ENCODE measurements at places on chromosomes 7 and 10.

DNA sequence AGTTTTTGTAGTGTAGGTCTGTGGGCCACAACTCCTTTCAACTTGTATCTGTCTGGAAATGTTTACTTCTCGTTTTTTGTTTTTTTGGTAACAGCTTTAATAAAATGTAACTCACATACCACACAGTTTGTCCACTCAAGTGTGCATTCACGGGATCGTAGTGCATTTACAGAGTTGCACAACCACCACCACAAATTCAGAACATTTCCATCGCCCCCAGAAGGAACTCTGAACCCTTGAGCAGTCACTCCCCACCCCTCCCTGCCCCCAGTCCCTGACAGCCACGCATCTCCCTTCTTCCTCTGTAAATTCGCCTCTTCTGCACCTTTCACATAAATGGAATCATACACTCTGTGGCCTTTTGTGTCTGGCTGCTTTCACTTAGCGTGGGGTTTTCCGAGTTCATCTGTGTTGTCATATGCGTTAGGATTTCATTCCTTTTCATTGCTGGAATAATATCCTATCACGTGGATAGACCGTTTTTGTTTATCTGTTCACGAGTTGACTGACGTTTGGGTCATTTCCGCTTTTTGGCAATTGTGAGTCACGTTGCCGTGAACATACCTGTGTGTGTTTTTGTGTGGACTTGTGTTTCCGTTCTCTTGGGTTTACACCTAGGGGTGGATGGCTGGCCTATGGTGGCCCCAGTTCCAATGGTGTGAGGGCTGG, 10.3 kb downstream of the JAKMIP3 start:
- no peak for DNase-seq

- DNase-seq, result no peak
Observed at GRCh38 chr10:70695241-70696030, 23.1 kb downstream of the ADAMTS14 start.

DNA sequence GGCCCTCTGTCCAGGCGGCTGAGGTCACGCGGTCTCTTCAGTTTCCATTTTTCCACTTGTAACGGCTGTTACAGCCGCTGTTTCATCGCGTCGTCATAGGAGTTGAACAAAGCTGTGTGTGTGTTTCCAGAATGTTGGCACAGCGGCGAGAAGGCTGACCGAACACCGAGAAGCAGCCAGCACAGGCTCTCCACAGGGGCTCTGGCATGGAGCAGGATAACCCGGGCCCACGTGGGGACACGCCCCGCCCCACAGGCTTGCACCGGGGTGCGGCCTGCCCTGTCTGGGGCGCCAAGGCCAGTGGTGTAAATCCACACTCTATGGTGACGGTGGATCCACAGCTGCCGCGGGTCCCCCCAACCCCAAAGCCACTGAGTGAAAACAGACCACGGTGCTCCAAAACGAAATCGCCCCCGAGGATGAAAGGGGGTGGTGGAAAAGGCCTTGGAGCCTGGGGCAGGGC, 448.2 kb downstream of the DNAJB6 start:
- no peak for DNase-seq

GRCh38 chr10:91756286-91756685, 41.9 kb upstream of the TNKS2 start:
- no peak for DNase-seq

DNA sequence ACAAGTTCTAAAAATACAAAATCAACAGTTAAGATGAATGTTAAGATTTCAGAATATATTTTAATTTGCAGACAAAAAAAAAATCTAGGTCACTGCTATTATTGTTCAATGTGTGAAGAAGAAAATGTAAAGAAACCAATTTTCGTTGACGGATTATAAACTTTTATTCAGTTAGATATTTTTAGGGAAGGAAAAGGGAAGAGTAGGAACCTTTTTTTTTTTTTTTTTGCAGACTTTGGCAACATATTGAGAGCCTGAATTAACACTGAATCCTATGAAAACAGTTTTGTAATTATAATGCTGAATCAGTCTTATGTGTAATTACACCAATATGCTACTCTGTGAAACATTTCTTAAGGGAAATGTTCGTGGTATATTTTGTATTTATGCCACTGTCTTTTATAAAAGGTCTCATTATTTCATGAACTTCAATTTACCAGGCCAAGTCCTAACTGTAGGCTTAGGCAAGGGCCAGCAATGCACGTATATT, 106.3 kb downstream of the ST8SIA6 start:
- no peak for DNase-seq

DNA sequence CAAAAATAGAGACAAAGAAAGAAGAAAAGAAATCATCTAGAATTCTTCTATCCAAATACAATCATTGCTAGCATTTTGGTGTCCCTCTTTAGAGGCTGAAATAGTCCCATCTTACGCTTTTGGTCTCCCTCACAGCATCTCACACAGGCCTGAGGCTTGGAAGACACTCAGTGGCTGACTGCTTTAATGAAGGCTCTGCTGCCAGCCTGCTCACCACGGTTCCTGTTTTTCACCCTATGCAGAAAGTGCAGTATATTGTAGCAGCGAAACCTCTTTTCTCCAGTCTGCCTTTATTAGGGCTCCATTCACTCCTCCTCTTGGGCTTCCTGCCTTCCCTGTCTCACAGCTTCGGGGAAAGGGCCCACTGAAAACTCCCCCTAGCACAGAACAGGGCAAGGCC, 102.2 kb downstream of the JCAD start:
- DNase-seq, result no peak

DNA sequence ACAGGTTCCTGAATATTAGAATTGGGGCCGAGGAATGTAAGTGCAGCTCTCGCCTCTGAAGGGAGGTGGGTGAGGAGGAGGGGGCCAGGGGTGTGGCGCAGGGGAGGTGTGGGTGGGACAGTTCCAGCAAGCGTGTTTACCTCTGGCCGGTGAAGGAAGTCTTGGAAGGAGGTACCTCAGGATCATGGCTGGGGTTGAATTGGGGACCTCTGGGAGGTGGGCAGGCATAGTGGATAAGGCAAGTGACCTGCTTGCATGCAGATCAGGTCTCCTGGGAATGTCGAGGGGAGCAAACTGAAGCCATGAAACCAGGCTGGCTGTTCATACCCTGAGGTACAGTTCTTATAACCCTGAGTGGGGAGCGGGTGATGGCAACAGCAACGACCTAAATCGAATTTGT, 2.0 kb downstream of the ZNF775 start:
- no peak for DNase-seq

DNA sequence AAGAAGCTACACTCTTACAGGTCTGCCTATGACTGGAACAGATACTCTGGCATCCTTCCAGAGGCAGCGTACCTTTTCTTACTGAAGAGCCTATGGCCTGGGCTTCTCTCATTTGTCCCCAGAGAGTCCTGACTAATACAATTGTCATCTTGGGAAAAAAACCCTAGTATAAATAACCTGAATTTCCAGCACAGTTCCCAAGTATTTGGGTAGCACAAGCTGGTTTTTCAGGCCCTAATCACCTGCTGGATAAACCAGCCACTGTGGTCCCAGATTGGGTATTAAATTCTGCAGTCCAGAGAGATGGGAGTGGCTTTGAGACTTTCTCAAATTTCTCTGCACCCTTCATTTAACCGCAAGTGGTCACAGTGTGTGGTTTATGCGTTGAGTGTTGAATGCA, 186.8 kb upstream of the NEBL start:
- DNase-seq, result no peak

DNA sequence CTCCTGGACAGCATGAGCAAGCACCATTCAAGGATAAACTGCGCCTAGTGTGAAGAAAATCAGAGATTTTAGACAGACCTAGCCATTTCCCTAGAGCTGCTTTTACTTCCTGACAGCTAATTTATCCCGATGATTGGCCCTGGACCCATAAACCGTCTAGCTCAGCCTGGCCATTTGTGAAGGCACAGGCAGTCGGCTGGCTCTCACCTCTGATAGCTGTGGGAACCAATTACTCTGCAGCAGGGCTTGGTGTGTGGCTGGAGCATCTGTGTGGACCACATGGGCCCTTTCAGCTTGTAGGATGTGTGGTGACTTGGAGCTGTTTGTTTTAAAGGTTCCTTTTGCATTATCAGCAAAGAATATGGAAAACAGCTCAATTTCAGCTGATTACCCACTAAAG, 111.1 kb upstream of the NPY start:
- no peak for DNase-seq

DNA sequence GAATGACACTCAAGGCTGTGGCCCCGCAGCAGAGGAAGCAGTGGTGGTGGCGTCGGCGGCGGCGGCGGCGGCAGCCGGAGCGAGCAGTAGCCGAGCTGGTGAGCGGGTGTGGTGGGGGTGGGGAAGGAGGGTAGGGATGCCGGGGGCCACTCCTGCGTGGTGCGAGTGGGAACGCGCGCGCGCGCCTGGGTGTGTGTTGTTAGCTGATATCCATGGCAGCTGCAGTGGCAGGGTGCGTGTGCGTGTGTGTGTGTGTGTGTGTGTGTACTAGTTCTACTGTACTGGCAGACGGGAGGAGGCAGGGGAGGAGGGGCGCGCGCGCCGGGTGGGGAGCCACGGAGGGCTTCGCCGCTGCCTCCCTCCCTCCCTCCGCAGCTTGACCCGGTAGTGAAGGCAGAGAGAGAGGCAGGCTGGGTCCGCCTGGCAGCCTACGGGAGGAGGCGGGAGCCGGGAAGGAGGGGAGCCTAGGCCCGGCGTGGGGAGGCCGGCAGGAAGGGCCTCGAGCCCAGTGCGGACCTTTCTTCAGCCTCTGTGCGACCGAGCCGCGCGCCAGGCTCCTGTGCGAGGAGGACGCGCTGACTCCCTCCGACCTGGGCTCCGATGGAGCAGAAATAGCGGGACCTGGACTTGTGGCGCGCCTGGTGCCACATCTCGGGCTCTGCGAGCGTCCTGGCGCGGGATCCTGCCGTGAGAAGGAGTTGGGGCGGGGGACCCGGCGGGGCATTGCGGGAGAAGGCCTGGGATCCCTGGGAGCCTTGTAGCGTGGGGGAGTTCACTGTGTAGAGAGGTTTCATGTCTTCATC, at the start of gene MAGI2:
TSS of gene MAGI2 (minus strand) at position 110 of the 803 bp plus-strand sequence. CDS start 347 bp downstream, outside the sequence.
- DNase-seq, result no peak

GRCh38 chr7:43328785-43329380, 216.4 kb downstream of the HECW1 start:
- no peak for DNase-seq

- no peak for DNase-seq
Observed at GRCh38 chr7:155920068-155920461, 107.8 kb upstream of the SHH start.

DNA sequence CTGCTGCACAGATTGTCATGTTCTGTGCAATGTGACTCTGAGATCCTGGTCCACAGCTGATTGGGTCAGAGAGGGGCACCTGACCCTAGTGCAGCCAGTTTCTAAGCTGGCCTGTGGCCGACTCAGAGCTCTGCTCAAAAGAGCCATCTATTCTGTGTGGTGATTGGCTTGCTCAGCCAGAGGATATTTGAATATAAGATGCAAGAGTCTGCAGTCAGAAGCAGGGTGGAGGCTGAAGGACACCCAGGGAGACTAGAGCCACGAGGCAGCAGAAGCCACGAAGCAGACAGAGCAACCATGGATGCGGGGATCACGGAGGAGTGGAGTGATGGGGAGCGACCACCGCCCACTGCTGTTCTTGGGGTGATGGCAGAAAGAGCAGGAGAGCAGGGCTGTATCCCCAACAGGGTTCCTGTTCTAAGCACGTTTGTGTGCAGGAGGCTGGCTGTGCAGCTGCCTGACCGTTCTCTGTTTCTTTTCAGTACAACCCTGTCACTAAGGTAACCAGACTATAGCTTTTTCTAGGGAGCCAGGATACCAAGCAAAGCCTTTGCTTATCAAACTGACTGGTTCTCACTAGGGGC, 19.5 kb upstream of the RHEB start:
- DNase-seq, result no peak

DNA sequence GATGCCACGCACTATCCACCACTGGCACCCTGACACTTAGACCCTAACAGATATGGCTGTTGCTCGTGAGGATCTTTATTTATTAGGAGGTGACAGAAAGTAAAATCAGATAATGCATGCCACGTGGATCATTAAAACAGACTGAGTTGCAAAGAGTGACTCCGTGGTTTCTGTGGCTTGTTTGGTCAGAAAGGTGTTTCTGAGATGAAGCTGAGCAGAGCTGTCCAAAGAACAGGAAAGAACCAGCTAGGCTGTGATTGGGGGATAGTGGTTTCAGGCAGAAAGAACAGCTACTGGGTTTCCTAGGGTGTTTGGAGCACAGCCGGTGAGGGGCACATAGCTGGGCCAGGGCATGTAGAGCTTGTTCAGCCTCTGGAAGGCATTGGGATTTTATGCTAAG, 34.4 kb downstream of the CSGALNACT2 start:
- DNase-seq, result no peak

DNA sequence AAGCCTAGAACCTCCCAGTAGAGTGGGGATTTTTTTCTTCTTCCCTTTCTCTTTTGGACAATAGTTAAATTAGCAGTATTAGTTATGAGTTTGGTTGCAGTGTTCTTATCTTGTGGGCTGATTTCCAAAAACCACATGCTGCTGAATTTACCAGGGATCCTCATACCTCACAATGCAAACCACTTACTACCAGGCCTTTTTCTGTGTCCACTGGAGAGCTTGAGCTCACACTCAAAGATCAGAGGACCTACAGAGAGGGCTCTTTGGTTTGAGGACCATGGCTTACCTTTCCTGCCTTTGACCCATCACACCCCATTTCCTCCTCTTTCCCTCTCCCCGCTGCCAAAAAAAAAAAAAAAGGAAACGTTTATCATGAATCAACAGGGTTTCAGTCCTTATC, 5.4 kb downstream of the OPN1SW start:
- DNase-seq, result no peak

DNA sequence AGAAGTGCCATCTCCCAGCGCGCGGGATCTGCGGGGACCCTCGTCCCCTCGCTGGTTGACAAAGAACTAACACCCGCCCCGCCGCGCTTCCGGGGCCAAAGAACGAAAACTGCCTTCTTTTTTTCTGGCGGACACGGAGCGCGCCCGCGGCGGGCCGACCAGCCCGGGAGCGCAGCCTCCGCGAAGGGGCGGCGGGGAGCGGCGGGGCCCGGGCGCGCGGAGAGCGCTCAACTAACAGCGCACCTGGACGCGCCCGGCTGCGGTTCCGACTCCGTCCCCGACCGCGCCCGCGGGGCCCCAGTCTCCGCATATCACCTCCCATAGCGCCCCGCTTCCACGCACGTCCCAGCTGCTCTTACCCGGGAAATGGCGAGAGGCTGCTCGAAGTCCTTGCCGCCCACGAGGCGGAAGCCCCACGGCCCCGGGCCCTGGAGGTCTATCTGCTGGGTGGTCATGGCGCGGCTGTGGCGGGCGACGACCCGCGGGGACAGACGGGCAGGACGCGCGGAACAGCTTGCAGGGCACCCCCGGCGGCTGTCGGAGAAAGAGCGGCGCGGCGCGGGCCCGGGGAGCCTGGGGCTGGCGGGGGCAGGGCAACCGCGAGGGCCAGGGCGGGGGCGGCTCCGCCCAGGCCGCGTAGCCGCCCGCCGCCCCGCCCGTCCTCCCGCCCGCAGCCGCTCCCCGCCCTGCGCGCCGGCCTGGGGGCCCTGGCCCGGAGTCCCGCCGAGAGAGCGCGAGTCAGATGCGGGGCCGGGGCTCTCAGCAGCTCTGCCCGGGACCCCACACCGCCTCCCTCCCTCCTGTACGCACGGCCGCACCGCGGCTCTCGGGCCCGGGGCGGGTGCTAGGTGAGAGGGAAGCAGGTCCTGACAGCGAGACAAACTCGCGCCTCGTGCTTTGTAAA, at the start of gene PDLIM1:
TSS of gene PDLIM1 (minus strand) at position 543 of the 904 bp plus-strand sequence. CDS start at position 455, 88 bp downstream.
- no peak for DNase-seq
